ENCODE measurements at places on chromosomes 12 and 14.

- DNase-seq = no peak
Observed at GRCh38 chr12:80589077-80589476, 118.4 kb upstream of the MYF6 start.

DNA sequence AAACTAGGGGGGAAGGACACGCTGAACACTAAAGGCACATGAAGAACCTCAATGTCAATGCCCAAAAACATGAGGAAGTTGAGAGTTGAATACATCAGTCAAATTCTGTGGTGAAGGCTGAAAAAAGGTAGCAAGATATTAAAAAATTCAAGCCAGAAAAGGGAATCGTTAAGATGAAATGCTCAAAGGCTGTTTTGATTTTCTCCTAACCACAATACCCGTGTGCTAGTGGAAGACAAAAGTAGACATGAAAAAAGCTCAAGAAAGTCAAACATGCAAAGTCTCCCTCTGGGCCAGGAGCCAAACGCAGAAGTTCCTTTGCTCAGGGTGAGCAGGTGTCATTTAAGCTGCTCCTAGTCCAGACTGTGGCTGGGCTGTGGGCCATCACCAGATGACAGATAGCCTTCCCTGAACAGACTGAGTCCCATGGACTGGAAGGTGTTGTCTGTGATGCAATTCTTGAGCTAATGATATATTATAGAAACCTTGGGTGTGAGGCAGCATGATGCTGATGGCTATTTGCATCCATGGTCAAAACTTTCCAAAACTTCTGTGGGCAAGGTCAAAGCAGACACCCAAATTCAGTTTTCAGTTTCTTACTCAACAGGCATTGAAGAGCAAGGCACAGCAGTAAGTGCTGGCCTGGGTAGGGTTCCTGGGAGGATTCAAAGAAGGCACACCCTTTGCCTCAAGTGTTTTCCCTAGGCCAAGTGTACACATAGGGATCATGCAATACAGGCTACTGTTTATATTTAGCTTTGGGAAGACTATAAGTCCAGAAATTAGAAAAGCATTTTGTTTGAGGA is 81.6 kb downstream of the MYRFL start:
- DNase-seq = no peak

DNA sequence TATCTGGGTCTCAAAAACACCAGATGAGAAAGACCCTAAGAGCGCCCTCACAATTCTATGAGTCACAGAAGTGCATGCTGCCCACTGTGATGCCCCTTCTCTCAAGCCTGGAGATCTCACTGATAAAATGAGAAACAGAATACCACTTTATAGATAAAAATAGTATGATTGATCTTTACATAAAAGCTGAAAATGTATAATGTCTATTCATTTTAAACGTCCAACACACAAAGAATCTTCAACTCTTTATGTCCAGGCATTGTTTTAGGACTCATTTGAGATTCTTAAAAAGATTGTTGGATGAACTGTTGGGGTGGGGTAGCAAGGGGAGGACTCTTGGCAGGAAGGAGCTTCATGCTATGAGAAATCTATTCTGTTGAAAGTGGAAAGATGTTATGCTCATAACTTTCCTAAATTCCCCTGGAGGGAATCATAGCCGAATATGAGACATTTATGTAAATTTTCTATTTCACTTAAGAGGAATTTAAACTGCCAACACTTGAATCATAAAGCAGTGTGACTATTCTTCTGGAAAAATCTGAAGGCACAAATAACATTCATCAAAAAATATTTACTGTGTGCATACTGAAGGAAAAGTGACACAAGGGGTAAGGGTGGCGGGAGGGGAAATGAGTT is 174.6 kb downstream of the STXBP6 start:
- DNase-seq = no peak

DNA sequence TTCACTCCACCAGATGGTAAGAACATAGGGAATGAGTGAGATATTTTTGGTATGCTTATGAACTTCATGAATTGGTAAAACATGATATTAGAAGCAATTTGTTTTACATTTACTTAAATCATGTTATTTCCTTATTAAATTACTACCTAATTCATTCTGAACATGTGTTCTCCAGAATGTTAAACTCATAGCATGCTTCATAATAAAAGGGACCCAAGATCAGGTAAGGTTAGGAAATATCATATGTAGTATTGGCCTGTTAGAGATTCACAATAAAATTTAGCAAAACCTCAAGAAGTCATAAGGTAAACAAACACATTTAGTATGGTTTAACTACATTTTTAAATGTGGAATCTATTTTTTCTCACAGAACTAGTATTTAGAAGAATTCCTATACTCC is 28.2 kb downstream of the PTPRQ start:
- no peak for DNase-seq

- no peak for DNase-seq
Observed at GRCh38 chr14:68376067-68376779, 416.6 kb downstream of the ZFP36L1 start.

- DNase-seq = no peak
Observed at GRCh38 chr12:69469854-69470188, 367 bp upstream of the FRS2 start.

DNA sequence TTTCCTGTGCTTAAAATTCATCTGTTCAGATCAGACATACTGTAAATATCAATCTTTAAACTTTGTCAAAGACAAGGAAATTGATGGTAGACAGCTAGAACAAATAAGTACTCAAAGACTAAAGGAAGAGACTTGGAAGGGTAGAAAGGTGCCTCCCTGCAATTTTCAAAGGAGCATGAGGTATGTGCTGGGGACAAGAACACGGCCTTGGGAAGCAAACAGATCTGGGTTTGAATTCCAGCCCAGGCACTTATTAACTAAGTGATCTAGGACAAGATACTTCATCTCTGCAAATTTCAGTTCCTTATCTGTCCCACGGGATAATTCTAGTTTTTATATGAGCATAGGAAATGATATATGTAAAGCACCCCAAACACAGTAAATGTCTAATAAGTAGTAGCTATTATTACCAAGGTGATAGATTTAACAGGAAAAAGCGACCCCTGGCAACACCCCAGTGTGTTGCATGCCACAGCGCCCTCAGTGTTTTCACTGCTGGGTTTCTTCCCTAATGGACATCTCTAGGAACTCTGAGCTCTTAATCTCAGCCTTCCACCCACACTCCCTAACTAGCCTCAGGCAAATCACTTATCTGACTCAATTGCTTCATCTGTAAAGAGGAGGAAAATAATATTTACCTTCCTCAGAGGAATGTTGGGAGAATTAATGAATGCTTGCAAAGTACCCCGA is 44.7 kb upstream of the BMP4 start:
- no peak for DNase-seq

GRCh38 chr12:18361433-18361832 is 100.1 kb downstream of the PIK3C2G start:
- DNase-seq = no peak

GRCh38 chr14:22249770-22250169 is 339.3 kb downstream of the DAD1 start:
- DNase-seq = no peak

GRCh38 chr12:53071591-53072551 is 7.3 kb downstream of the SPRYD3 start:
- no peak for DNase-seq

DNA sequence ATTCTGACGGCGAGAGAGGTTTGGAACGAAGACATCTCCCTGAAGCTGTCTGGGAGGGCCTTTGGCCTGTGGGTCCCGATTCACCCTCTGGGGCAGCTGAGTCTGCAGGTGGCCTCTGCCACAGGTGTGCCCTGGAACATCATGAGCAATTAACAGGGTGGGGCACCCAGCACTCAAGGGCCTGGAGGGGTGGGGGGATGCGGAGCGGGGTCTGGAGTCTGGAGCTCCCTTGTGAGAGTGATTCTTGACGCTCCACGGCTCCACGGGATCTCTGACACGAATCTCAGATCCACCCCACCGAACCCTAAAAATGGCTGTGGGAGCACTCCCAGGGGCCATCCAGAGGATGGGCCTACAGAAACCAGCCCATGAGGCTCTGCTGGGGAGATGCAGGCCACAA is 8.3 kb downstream of the ITPK1 start:
- DNase-seq = no peak

DNA sequence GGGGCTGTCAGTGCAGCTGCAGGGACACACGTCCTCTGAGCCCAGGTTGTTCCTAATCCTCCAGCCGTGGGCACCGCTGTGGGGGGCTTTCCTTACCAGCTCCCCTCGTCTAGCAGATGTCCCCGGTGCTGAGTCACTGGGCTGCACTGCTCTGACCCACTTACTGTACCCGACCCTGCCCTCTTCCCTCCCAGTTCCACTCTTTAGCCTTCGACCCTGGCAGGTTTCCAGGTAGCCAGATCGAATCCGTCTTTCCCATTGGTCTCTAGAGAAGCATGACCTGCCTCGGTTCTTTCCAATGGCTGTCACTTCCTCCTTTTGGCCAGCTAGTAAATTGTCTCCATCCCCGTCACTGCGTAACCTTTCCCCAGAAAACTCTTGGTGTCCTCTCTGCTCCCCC is 48.4 kb downstream of the ELK3 start:
- no peak for DNase-seq

- DNase-seq = no peak
Observed at GRCh38 chr12:103494051-103494733, 1.6 kb downstream of the C12orf42 start.

DNA sequence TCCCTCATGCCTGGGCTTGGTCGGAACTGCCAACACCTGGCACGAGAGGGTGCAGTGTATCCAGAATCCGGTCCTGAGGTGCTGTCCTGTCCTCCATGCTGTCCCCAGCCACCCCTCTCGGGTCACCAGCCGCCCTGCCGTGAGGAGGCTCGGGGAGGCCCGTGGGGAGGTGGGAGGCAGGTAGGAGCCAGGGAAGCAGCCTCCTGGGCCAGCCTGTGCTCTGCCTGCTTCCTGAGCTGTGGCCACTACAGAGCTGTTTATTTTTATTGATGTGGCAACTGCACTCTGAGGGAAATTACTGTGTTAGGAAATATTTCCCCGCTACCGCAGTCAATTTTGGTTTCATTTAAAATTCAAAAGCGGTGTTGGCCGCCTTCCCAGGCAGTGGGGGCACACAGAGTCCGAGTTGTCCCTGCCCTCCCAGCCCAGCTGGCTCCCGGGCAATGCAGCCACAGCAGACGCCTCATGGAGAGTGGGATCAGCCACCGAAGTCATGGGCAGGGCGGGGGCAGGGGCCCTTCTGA is 18.3 kb downstream of the NOC4L start:
- DNase-seq = no peak

- no peak for DNase-seq
Observed at GRCh38 chr14:21191261-21191808, 35.5 kb upstream of the OR5AU1 start.

DNA sequence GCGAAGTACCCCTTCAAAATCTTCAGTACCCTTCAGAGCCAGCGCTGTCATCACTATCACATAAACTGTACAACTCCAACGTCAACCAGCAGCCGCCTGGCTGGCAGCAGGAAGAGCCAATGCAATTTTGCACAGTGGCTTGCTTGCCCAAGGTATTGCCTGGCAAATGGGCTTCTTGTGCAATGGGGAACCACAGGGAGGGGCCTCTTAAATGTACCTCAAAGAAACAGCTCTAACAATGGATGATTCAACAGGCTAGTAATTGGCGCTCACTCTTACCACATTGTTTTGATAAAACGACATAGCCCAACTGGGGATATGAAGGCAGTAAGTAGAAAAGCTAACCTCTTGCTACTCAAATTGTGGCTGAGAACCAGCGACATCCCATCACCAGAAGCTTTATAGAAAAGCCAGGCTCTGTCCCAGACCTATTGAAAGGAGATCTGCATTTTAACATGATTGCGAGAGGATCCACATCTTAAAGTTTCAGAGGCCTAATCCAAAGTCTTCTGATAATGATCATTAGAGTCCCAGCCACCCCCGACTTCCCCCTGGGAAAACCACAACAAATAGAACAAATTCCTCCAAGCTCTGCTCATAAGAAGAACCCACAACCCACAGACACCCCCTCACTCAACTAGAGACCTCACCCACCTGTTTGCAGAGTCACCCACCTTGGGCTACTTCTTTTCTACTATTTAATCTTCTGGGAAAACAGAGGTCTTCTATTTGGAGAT is 125.3 kb upstream of the HIF1A start:
- DNase-seq = no peak

DNA sequence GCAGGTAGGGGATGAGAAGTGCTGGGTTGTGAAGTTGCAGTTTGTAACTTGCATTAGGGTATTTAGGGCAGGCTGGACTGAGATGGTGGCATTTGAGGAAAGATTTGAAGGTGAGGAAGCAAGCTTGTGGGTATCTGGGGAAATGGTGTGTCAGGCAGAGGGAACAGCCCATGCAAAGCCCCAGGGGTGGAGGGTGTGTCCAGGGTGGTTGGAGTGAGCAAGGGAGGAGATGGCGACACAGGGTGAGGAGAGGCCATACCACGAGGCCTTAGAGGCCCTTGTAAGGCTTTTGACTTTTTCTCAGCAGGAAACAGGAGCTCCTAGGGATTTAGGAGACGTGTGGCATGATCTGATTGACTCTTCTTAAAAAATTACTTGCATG is 136.9 kb downstream of the NUAK1 start:
- no peak for DNase-seq

- DNase-seq = no peak
Observed at GRCh38 chr14:28831126-28831525, 64.5 kb downstream of the FOXG1 start.

DNA sequence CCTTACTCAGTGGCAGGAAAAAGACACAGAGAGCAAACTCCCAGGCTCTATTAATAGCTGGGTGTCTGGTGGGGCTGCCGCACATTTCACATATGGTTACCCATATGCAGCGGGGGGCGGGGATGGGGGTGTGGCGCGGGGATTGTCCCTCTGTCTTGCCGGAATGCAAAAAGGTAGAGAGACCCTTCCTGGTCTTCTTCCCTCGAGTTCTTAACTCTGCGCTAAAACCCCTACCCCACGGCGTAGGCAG is 1.7 kb downstream of the PRMT8 start:
- DNase-seq = no peak

DNA sequence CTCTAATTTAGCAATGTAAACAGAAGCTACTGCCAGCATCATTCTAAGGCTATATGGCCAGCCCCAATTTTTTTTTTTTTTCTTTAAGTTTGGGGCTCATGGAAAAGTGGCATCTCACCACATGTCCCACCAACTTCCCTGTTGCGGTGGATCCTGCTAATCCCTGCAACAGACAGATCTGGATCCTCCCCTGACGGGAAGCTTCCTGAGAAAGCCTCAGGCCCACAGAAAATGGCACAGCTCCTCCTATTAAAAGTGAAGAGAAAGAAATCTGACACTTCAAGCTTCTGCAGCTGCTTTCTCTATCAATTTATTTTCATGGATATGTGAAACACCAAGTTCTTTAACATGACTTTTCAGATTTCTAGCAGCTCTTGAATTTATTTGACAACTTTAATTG is 433.8 kb upstream of the DCN start:
- DNase-seq = no peak

- no peak for DNase-seq
Observed at GRCh38 chr14:75401361-75401760, 26.5 kb upstream of the JDP2 start.

GRCh38 chr12:109173443-109174240 is 57.3 kb downstream of the ACACB start:
- DNase-seq = no peak

GRCh38 chr12:75890141-75890540 is 141.4 kb downstream of the PHLDA1 start:
- DNase-seq = no peak

All from T-helper 2 cell (primary cell).